ENCODE measurements at places on chromosomes 3 and 15.

DNA sequence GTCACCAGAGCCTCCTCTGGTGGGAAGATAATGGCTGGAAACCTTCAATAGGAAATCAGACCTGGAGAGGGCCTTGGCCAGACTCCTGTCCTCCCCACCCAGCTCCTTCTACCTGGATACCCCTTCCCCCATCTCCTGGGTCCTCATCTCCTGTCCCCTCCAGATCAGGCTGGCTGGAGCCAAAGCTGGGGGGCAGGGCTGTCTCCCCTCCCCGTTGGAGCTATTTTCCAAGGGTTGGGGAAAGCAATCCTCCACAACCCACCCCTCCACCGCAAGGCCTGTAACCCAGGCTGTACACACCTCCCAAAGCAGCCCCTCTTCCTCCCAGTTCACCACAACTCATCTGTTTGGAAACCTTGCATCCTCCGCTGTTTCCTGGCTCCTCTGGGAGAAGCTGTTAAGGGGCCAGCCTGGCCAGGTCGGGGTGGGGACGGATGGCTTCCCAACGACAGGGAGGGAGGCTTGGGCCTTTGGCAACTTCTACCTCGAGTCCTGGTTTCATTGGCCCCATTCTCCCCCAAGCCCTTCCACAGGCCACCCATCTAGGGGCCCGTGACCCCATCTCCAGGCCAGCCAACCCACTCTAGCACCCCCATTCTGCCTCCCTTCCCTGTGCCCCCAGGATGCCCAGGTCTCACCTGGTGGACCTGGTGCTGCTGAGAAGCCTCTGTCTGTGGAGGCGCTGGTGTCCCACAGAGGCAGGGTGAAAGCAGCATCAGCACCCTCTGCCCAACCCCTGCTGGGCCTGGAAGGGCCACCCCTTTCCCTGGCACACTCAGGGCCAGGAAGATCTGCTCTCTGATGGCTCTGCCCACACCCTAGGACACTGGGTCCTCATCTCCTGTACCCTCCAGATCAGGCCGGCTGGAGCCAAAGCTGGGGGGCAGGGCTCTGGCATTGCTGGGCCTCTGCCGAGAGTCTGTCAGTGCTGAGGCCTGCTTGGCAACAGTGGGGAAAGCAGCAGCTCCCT, 22.1 kb upstream of the GOLGA6C start:
- DNase-seq: no peak

DNA sequence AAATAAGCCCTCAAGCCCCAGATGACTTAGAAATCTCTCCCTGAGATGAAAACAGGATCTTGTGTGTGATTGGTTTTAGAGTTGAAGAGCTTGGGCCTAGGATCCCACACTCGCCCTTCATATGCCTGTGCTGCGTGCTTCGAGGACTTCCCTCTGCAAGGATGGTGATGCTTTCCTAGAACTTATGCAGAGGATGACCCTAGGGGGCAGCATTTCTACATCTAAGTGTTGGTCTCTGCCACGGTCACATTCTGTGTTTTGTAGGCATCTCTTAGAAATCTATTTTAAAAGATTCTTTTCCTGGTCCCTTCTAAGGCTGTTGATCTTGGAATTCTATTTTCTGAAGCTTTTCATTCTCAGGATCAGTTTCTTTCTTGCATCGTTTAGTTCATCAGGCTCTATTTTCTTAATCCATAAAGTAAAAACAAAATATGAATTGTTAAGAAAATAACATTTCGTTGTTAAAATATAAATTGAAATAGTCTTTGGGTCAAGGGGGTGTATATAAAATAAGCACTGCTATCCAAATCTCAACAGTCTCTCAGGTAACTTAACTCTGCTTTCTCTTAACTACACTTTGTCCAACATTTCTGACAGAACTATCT, 45.7 kb downstream of the WDR76 start:
- peak; percentile 90 for DNase-seq

- no peak for DNase-seq
These were observed 142.4 kb downstream of the ANXA2 start for GRCh38 chr15:60255390-60255789.

GRCh38 chr3:73121669-73122331, 60.3 kb downstream of the EBLN2 start:
- DNase-seq: no peak

DNA sequence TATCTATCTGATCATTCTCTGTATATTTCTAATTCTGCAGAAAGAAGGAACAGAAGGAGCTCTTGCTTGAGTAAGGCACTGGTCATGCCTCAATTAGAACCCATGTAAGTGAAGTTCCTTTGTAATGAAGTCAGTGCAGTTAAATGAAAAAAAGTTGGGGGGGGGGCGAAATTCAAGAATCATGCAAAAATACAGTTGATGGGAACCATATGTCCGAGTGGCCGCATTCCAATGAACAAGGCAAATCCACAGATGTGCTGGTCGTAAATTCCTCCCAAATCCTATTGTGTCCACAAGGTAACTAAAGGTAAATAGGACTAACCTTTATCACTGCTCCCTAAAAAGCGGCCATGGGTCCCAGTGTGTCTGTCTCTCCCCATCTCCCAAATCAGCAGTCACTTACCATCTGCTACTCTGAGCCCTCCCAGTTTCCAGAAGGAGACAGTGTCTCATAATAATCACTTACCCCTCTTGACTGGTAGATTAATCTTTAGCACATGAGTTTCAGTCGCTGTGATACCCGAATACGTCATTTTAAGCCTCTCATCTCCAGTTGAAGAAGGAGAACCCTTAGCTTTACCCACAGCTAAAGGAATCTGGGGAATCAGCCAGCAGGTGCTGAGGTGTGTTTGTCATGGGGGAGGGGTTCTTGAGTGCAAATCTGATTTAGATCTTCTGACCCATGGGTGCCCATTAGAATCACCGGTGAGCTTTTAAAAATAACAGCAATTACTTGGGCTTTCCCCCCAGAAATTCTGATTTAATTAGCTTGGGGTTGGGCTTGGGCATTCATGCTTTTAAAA, 56.3 kb upstream of the EPHB3 start:
- DNase-seq: no peak

DNA sequence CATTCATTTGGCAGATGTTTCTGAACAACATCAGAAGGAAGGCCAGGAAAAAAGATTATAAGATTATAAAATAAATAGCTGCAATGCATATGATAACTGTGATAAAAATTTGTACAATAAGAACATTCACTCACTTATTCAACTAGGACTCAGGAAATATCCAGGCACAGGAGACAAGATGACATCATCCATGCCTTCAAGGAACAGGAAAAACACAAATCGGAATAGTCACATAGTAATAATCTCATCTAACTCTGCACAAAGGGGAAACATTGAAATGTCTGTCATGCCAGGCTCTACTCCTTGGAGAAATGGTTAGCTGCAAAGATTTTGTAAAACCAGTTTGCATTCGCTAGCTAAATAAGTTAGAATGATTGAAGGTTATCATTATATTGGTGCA, 233.5 kb upstream of the AGTR1 start:
- DNase-seq: peak; percentile 14

DNA sequence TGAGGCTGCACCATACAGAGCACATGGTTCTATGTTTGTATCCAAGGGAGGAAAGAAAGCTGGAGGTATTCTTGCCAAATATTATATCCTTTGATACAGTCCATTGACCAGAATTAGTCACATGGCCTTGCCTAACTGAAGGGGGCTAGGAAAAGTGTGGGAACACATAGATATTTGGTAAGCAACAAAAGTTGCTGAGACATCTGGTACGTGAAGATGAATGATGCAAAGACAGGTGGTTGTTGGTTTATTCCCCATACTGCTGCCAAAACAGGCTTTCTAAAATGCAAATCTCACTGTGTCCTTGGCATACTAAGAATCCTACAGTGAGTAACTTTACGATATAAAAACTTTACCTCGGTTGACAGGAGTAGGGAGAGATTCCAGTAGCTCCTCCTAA, 162.2 kb downstream of the VGLL3 start:
- DNase-seq: no peak

DNA sequence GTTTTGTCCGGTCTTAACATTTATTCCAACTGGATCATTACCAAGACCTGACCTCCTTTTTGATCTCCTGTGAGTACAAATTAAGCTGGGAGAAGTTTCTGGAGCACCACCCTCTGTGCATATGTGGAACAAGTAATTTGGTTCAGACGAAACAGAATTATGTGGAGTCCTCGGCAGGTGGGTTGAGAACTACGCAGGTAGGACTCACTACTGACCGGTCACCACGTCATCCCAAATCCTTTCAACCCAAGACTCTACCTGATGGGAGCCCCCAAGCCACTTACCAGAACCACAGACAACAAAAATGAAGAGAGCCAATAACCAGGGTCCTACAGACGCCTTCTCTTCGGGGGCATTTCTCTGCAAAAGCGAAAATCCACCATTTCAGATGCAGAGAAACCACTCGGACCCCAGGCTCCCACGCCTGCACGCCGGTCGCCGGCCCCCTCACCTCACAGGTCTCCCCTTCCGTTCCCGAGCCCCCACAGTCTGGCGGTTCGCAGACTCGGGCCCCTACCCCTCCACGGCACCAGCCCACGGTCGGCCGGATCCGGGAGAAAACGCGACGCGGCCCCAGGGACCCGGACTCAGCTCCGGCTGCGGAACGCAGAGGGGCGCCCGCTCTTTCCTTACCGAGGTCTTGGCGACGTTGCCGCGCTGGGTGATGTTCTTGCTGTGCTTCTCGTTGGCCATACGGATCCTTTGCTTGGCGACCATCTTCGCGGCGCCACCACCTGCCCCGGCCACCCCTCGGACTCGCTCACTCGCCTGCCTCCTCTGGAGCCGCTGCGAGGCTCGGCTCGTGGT, 674 bp downstream of the SERP1 start:
- DNase-seq: peak; percentile 17

- no peak for DNase-seq
These were observed 96.8 kb downstream of the PLCH1 start for GRCh38 chr3:155648013-155648591.

DNA sequence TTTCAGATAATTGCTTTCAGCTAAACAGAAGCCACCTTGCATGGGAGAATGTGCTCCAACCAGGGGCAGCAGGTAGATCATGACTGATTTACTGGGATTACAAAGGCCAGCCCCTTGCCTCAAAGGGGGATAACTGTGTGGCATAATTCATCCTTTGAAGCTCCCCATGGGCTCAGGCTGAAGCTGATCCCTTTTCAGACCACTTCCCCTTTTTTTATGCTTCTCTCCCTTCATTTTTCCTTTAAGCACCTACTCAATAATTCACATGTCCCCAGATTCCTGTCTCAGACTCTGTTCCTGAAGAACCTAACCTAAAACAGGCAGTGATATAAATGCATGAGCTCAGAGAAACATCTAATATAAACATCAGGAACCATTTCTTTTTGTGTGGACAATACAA, 8.2 kb upstream of the MYRIP start:
- no peak for DNase-seq

GRCh38 chr3:136869282-136869681, 7.3 kb downstream of the NCK1 start:
- no peak for DNase-seq

GRCh38 chr15:78422571-78423340, 15.3 kb upstream of the IREB2 start:
- DNase-seq: peak; percentile 79

DNA sequence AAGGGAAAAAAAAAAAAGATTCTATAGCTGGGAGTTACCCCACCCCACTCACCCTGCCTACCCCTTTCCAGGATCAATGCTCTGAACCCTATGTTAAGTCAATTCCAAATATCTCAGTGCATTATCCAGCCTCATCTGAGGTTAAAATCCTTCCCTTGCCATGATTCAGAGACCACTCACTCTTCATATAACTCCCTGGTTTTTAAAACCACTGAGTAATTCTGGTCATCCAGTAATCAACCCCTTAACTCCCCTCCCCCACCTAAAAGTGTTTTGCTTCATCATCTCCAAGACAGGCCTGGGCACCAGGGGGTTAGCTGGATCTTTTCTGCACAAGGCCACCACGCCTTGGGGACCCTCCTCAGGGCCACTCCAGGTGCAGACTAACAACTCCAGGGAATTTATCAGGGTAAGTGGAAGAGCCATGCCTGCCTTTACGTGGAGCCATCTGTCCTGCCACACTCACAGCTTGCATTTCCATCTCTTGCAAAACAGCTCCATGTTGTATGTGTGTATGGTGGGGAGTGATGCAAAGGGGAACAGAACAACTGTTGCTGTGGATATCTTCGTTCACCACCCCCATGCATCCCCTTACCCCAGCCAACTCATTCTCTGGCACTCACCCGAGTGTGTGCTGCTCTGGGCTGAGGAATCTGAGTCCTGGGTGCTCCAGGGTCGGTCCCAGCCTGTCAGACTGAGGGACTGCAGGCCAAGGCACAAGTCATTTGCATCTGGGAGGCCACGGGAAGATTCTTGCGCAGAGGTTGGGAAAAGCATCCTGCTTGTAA, 30.7 kb upstream of the RPS17 start:
- DNase-seq: no peak

DNA sequence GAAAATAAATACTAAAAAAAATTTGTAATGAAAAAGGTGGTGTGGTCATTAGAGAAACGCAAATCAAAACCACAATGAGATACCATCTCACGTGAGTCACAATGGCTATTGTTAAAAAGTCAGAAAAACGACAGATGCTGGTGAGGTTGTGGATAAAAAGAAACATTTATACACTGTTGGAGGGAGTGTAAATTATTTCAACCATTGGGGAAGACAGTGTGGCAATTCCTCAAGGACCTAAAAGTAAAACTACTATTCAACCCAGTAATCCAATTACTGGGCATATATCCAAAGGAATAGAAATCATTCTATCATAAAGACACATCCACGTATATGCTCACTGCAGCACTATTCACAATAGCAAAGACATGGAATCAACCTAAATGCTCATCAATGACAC, 120.3 kb downstream of the MYO9A start:
- DNase-seq: peak; percentile 25

DNA sequence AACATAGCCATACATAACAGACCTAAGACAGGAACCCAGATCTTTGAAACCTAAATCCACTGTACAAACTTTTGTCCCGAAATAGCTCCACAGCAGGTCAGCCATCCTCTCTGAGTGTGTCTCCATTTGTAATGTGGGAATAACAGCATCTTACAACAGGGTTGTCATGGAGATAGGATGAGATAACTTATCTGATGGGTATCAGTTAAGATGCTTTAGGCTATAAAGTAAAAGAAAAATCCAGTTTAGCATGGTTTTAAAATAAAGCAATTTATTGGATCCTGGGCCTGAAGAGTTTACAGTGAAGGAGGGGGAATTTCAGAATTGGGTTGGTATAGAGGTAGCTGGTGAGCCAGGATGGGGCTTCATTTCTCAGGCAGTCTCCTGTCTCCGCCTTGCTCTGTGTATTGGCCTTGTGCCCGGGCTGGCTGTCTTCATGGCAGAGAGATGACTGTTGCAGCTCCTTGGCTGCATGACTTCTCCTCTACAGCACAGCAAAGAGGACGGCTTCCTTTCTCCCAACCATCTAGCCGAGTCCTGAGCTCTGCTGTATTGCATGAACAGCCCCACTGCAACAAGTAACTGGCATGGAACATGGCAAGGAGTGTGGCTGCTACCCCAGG, 131.9 kb upstream of the PROK2 start:
- DNase-seq: peak; percentile 55
